ENCODE measurements at places on chromosomes 1 and 21.

DNA sequence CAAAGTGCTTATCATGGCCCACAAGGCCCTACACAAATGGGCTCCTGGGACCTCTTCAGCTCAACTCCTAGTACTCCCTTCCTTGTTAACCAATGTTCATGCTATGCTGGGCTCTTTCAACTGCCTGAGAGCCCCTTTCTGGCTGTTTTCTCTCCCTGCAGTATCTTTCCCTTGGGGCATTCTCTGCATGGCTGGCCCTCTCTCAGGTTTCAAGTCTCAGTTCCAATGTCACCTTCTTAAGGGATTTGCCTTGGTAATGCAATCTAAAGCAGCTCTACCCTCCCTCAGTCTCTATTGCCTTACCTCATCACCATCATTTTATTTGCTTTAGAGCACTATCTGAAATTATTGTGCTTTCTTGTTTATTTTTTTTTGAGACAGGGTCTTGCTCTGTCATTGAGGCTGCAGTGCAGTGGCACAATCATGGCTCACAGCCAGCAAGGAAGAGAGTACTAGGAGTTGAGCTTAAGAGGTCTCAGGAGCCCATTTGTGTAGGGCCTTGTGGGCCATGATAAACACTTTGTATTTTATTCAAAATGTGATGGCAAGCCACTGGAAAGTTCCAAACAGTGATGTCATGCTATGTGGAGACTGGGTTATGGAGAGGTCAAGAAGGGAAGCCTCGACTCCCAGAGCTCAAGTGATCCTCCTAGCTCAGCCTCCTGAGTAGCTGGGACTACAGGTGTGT is 63.4 kb upstream of the SRSF10 start:
- DNase-seq: no peak

GRCh38 chr1:22038036-22038435 is 14.5 kb upstream of the CDC42 start:
- DNase-seq: no peak

DNA sequence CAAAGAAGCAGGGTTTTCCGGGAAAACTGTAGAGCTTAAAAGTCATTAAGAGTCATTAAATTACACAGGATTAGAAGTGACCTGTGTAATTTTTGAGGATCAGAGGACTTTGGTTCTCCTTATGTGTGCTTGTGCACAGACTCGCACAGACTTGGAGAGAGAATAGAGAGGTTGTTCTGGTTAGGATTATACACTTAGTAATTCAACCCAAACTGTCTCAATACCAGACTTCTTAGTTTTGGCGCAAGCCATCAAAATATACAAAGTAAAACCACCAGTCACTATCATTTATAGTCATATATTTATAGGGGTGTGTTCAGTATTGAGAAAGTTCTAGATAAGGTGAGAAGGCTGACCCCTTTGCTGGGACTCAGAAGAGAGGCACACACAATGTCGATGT is 112.3 kb downstream of the HLX start:
- DNase-seq: no peak

GRCh38 chr1:3778590-3779264 is 6.2 kb downstream of the SMIM1 start:
- DNase-seq: no peak

DNA sequence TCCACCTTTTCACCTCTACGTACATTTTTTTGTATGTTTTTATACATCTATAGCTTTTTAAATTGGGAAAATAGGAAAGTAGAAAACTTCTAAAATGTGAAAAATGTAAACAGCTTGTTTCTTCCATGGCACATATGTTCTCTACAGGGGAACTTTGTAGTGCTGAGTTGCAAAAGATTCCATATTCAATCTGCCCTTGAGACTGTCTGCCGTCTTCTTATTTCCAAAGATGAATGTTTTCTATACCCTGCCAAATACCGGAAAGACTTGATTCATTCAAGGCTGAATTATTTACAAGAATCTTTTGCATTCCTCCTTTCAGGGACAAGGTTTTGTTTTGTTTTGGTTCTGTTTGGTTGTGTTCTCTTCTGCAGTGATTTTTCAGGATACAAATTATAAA is 1334.5 kb upstream of the ADGRL4 start:
- DNase-seq: no peak

GRCh38 chr1:203593723-203594122 is 32.9 kb upstream of the ATP2B4 start:
- DNase-seq: peak; percentile 57
